Stimulated activated CD4-positive, alpha-beta T cell treated with anti-CD3 and anti-CD28 coated beads, Interleukin-1b, Interleukin-23, amount 100 ng/mL, for 4 hours (primary cell): ENCODE measurements at places on chromosomes 2 and 18.
A peak's percentile ranks its signal among the peaks of the same experiment; 100 is the strongest.

DNA sequence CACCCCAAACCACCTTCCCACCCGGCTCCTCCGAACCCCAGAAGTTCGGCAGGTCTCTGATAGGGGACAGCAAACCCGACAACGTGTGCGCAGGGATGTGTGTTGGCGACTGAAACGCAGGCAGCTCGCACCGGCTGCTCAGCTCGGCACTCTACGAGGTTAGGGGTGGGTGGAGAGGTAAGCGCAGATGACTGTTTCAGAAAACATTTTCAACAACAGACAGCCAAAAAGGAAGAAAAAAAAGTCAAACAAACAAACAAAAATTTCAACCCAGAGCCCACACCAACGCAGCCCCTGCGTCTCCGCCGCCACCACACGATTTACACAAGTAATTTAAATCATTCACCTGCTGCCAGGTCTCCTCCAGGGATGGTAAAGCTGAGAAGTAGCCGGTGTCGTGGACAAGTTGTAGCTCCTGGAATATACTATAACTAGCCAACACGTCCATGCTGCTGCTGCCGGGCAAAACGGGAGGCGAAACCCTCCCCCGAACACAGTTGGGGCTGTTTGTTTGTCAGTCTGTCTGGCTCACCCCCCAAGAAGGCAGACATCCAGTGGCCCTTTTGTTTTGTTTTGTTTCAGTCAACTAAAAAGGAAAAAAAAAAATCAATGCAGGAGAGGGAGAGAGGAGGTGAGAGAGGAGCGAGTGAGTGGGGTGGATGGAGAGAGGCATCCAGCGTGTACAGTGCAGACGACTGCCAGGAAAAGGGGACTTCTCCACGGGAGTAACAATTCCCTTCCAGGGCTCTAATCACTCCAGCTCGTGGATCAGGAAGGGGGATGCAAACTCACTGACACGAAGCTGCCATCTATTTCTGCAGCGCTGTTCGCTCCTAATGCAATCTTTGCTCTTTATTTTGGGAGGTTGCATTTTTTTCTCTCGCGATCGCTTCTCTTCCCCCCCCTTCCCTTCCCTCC, at the start of gene KLF7:
Gene KLF7 (minus strand): TSS at position 828 of the 918 bp plus-strand sequence. CDS start 380 bp downstream, at position 448.
- DNase-seq = peak; percentile 44

DNA sequence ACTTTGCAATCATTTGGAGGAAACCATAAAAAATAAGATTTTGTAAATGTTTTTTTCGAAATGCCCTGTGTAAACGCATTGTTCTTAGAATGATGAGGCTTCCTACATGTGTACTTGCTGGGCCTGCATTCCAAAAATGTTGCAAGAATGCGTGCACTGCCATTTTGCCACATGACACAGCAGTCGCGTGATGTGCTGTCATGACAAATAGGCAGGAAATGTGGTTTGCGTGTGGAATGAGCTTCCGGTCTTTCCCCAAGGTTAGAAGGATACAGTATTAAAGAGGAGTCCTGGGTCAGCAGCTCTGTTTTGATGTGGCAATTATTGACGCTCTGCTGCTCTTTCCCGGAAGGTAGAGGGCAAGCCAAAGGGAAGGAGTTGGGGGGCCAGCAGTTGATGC, 18.1 kb upstream of the SERPINB2 start:
- no peak for DNase-seq

DNA sequence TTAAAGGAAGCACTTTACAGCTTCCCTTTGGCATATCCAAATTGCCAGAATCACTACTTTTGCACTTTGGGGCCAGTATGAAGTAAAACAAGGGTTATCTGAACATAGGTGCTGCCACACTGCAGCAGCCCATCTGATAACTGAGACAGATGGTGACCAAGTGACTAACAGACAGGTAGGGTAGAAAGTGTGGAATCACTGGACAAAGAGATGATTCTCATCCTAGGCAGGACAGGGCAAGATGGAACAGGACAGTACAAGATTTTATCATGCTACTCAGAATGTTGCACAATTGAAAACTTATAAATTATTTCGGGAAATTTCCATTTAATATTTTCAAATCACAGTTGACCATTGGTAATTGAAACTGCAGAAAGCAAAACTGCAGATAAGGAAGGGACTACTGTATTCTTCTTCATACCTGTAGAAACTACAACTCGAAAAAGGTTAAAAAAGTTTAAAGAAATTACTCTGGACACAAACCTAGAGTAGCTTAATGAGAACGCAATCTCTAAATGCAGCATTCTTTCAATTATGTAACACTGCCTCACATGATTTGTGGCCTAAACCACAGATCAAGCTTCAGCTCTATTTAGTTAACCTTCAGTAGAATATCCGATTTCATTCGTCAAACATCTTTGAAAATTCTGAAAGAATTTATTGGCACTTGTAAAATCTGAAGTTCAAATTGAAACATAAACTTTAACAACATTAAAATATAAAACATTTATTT, 31.4 kb downstream of the HEATR5B start:
- DNase-seq = no peak

GRCh38 chr18:58808349-58808748, 56.3 kb upstream of the ZNF532 start:
- DNase-seq = no peak

GRCh38 chr2:235605312-235606003, 111.6 kb downstream of the AGAP1 start:
- DNase-seq = no peak

- no peak for DNase-seq
These were observed 7.2 kb upstream of the NEU4 start for GRCh38 chr2:241801611-241802420.

- DNase-seq = peak; percentile 44
These were observed 93.9 kb upstream of the LGALSL start for GRCh38 chr2:64359892-64360657.

DNA sequence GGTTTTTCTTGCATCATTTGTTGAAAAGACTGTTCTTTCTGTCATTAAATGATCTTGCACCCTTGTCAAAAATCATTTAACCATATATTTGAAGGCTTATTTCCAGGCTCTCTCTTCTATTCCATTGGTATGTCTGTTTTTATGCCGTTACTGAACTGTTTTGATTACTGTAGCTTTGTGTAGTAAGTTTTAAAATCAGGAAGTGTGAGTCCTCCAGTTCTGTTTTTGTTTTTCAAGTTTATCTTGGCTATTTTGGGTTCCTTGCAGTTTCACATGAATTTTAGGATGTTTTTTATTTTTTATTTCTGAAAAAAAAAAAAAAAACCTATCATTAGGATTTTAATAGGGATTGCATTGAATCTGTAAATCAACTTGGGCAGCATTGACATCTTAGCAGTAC, 39.0 kb downstream of the SLC39A10 start:
- no peak for DNase-seq
